ENCODE measurements at places on chromosomes 5 and 9.

DNA sequence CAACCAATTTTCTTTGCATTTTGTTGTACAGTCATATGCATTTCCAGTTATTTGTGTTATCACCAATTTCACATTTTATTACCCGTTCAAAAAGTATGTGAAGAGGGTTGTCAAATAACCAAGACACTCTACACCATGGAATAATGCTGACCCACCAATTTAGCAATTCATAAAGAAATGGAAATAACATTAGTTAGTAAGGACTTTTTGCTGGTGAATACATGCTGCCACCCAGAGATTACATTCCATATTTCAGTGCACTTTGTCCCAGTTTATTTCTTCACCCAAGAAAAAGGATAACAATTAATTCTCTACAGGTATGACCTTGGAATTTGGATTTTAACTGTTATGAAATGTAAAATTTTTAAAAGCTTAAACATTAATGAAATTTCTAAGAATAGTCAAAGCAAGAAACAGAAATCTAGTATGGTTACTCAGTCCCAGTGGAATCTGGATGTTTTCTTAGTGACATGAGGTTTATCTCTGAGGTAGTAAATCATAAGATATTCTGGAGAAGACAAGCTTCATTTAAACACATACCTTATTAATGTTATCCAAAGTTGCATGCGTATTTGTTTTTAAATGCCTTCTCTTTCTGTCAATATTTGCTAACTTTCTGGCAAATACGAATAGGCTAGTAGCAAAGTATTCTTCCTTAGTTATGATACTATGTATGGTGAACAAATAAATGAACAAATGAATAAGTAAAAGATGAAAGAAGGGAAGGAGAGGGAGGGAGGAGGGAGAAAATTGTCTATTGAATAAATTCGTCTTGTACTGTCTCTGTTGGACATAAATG lies 100.6 kb downstream of the CETN3 start:
- no peak for DNase-seq

- no peak for DNase-seq
These were observed 958 bp upstream of the HSPA5 start for GRCh38 chr9:125241863-125242739.

- no peak for DNase-seq
These were observed 49.0 kb upstream of the RAPGEF6 start for GRCh38 chr5:131684051-131684450.

- no peak for DNase-seq
These were observed 122.8 kb downstream of the SIL1 start for GRCh38 chr5:139075066-139076050.

DNA sequence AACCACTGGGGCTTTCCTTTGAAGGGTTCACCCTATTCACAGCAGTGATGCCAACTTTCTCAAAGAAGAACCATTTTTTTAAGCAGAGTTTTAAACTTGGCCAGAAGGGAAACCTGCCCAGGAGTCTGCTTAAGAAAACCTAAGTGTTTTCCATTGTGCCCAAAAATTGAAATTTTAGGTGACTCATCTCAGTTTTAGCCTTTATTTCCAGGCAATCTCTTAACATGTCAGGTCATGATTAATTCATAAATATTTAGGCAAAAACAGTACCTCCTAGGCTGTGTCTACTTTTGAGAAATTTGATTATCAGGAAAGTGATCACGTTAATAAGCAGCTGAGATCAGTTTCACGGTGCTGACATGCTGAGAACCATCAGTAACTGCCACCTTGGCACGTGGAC lies 61.9 kb downstream of the TLE1 start:
- DNase-seq, result no peak

GRCh38 chr9:79301551-79302391 lies 270.0 kb upstream of the TLE4 start:
- DNase-seq, result no peak

DNA sequence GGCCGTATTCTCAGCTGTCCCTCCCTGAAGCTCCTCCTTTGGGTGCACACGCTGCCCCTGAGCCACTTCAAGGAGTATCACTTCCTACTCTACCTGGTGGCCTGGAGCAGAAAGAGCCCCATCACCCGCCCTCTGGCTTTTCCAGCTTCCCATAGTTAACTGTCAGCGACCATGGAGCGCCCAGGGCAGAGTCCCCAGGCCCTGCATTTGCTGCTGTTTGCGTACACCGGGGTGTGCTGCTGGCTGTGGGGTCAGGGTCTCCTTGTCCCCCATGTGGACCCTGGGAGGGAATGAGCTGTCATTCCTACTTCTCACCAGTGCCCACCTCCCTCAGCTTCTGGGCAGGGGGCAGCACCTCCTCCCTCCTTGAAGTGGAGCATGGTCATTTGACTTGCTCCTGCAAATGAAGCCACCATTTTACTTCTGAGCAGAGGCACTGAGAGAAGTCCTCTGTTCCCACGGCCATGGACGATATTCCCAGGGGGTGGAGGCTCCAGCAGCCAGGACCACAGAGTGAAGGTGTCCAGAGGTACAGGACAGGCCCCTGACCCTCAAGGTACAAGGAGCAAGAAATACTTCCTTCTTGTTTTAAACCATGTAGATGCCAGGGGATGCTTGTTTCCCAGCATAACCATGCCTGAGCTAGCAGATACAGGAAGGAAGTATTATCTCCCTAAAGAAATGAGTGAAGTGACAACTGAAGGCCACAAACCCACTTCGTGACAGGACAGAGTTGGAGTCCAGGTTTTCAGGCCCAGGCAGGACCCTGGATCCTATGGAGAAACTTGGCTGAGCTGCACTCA lies 40.6 kb upstream of the COL5A1 start:
- no peak for DNase-seq

All from NCI-H1417 treated with DMSO at 0.1 percent for 48 hours (cell line).